ENCODE measurements at places on chromosomes 1 and 21. TPM values are rescaled to one million over a fixed set of nuclear protein-coding genes. Genes with fewer than 3 reads are reported as not detected.

DNA sequence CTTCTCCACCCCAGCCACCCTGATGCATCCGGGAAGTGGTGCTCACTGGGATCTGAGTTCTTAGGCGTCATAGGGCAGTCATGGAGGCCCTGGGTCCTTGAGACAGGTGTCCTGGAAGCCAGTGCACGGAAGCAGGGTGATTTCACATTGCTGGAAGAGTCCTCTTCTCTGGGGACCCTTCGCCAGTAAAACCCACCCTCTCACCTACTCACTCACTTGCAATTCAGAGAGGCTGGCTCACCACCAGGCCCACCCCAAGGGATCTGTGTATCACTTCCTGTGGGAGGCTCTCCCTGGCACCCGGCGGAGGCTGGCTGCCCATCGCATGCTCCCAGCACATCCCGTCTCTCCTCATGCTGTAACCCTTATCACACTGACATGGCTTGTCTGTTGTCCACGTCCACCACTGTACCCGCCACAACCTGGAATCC lies 40.2 kb upstream of the EPS8L3 start:
- DNase-seq, result peak; percentile 35

GRCh38 chr1:11256299-11256698 lies 6.1 kb downstream of the MTOR start:
- no peak for DNase-seq

DNA sequence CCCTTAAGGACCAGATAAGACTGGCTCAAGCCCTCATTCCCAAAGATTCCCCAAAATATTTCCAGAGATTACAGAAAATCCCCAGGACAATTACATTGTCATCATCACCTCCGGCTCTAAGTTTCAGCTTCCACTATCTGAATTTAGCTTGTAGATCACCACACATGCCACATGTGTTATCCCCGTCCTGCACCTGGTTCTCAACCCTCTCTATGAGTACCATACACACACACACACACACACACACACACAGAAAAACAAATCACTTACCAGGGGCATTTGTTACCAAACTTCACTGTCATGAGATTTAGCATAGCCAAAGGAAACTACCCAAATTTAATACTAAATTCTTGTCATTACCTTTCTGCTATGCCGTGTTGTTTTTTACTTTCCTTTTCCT lies 15.4 kb upstream of the TSPAN1 start:
- DNase-seq, result no peak

ABCA4 gene
- total RNA-seq, result 113 TPM
